ENCODE measurements at places on chromosomes 2 and 18.

DNA sequence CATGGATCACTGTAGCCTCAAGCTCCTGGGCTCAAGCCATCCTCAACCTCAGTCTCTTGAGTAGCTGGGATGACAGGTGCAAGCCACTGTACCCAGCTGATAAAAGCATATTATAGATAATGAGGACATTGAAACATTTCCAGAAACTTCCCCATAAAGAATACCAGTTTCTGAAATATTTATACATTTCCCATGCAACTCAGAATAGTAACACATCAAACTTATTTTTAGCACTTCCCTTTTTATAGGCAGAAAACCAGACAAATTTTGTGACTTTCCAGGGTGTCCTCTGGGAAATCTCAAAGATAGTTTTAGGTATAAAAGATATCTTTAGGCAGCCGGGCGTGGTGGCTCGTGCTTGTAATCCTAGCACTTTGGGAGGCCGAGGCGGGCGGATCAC is 25.1 kb upstream of the DPYSL5 start:
- DNase-seq: no peak

- DNase-seq: no peak
These were observed 33.8 kb downstream of the KCNS3 start for GRCh38 chr2:17912266-17912691.

- no peak for DNase-seq
These were observed 44.9 kb downstream of the HPCAL1 start for GRCh38 chr2:10347562-10347948.

DNA sequence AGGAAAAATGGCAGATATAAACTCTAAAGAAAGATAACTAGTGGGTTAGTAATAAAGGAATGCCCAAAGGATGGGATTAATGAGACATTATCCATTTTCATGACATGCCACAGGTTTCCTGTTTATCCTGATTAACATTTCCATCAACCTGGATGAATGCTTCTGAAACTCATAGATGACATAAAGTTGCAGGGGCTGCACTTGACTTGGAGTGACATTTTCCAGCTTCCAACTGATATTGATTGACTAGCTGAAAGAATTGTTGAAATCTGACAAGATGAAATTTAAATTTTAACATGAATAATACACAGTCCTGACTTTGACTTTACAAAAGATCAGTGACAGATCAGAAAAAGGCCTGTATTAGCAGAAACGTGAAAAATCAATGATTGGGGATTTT is 214.2 kb downstream of the DCC start:
- no peak for DNase-seq

- no peak for DNase-seq
These were observed 232.1 kb upstream of the TRIB2 start for GRCh38 chr2:12484536-12485115.

DNA sequence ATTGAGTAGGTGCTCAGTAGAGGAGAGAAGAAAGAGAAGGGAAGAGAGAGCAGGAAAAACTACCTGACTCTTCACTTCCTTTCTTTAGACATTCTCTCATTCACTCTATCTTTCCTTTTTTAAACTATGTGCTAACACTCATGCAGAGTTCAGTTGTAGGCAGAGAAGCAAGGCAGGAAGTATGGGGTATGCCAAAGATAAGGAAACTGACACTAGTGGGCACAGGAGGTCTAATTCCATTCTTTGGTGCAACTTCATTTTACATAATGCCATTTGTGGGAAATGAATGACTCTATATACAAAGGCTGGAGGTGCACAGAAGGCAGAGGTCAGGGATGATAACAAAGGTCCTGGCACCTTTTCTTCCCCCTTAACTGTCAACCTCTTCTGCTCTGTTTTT is 35.1 kb upstream of the ACVR1 start:
- DNase-seq: no peak

GRCh38 chr2:151886241-151886640 is 58.0 kb upstream of the ARL5A start:
- no peak for DNase-seq

- no peak for DNase-seq
These were observed 308.7 kb downstream of the LPIN1 start for GRCh38 chr2:12054956-12055618.

DNA sequence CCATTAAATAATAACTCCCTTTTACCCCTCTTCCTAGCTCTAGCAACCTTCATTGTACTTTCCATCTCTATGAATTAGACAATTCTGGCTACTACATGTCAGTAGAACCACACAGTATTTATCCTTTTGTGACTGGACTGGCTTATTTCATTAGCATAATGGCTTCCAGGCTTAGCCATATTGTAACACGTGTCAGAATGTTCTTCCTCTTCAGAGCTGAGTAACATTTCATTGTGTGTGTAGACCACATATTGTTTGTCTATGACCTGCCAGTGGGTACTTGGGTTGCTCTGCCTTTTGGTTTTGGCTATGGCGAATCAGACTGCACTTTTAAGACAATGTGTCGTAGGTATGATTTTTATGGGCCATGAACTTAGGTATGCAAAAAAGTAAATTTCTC is 20.9 kb downstream of the TSN start:
- DNase-seq: no peak

DNA sequence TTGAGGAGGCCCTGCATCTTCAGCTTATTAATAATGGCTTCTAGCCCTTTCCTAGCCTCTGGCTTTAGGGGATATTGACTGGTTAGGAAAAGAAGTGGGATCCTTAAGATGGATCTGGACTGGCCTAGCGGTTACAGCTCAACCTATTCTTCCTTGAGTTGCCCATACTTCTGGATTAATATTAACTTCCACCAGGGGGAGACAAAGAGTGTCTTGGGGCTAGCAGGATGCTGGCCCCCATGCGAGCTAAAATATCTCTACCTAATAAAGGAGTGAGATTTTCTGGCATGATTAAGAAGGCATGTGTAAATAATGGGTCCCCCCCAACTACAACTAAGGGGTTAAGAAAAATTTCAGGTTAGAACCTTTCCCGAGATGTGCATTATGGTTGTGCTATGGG is 23.2 kb upstream of the PLA2R1 start:
- no peak for DNase-seq

DNA sequence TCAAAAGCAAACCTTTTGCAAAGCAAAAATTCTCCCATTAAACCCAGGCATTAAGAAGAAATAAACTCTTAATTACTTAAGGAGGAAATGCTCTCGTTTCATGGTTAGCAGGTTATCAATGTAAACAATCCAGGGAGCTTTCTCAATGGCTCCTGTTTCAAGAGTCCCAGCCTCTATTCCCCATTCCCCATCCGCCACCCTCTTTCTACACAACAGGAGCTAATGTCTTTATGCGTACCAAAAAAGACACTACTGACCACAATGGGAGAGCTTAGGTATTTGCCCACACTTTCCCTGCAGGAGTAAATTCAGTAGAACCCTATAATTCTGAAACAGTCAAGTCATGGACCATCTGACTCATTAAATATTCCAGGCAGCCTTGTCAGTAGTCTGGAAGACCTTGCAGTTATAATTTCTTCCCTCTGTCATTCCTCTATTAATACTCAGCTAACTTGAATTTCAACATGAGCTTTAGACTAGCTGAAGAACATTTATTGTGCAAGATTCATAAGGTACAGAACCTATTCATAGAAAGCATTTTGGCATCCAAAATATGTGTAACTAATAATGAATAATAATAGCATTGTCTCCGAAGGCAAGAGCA is 48.6 kb downstream of the SLC8A1 start:
- peak; percentile 54 for DNase-seq

GRCh38 chr18:6219116-6219717 is 195.5 kb downstream of the L3MBTL4 start:
- DNase-seq: peak; percentile 14

DNA sequence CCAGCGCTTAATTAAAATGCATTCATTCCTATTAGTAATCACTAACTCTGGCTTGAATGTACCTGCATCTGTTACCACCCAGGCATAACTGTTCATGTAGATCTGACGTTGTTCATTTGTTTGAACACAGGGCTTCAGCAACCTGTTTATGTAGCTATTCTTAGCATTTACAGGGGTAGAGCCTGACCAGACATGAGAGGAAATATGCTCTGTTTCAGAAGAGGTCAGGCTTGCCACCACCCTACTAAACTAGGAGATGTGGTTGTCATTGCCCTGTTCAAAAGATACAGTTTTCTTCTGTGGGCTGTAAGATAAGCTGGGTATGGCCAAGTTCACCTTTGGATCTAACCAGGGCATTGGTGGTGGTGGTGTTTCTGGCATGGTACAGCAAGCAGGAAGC is 8.8 kb downstream of the MGAT5 start:
- no peak for DNase-seq

DNA sequence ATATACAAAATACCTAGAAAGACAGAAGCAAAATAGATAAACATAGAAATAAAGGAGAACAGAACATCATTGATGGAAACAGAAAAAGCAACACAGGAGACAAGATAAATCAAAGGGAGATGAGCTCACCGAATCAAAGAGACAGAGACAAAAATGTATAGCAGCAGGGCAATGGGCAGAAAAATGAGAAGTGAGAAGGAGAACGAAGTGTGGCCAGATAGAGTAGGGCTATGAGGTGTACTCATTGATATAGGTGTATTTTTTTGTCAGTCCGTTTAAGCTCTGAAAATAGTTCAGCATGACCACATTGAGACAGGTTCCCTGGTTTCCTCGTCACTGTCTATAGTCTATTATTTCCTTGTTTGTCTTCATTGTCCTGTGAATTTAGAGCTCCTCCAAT is 55.1 kb downstream of the SP100 start:
- DNase-seq: no peak

GRCh38 chr2:70043252-70043875 is 43.9 kb upstream of the PCBP1 start:
- DNase-seq: no peak

DNA sequence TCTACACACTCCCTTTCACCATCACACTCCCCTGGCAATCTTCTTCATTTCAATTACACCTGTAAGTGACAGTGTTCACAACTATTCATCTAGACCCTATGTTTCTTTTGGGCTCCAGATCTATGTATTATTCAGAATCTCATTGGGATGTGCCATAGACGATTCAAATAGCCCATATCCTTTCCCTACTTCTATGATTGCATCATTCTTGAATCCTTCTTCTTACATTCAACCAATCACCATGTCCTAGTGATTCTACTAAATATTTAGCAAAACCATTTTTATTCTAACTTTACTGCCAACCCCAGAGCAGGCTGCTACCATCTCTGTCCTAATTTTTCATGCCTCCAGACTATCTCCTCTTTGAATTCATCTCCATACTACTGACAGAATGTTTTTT is 106.4 kb downstream of the TDRD15 start:
- DNase-seq: no peak

- no peak for DNase-seq
These were observed 41.9 kb downstream of the TACR1 start for GRCh38 chr2:75157435-75157834.

GRCh38 chr18:7202169-7202568 is 28.7 kb upstream of the LRRC30 start:
- no peak for DNase-seq

DNA sequence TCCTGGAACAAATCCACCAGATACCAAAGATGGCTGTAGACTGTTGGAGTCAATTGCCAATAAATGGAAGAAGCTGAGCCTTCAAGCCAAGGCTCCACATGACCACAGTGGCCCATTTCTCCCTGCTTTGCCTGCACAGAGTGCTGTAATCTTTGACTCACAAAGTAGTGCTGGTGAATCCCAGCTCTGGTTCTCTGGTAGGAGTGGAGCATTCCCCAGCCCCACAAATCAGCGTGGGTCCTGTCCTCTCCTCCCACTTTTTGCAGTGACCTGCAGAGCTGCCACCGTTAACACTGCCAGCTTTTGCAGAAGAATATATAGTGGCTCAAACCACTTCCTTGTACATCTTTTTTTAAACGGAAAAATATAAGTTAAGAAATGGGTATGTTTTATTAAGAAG is 93.9 kb downstream of the MGAT5 start:
- no peak for DNase-seq

GRCh38 chr2:156448766-156449165 is 12.6 kb downstream of the GPD2 start:
- no peak for DNase-seq

DNA sequence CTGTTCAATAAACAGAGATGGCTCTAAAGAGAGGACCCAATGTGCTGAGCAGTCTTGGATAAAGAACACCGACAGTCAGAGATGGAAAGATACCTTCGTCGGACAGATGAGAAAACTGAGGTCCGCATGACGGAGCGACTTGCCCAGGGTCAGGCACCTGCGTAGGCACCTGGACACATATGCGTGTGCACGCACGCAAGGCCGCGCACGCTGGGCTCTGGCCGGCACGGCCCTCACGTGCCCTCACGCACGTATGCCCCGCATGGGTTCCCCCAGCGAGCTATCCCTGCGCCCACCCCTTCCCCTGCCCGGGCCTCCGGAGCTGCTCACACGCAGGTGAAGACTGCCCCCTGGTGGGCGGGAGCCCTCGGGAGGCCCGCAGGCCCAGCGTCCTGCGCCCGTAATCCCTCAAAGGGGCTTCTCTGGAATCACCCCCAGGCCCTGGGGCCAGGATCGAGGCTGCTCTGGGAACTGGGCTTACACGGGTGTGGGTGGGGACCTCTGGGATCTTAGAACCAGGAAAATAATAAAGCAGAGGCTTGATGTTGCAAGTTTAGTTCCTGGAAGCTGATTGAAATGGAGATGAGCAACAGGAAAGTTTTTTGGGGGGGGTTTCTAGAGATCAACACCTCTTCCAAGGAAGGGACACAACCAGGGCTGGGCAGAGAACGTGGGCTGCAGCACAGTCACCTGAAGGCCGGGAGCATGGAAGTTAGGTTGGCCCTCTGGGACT is 246.3 kb downstream of the TNS1 start:
- no peak for DNase-seq

DNA sequence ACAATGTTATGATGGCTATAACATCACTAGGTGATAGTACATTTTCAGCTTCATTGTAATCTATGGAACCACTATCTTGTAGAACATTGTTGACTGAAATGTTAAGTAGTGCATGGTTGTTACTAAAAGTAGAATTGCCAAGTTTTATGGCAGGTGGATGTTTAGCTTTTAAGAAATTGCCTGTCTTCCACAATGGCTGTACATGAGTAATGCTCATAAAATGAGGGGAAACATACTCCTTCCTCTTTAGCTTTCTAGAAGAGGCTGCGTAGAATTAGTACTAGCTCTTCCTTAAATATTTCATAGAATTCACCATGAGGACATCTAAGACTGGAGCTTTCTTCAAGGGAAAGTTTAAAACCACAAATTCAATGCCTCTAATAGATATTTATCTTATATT is 161.0 kb downstream of the TPGS2 start:
- DNase-seq: no peak

- DNase-seq: no peak
These were observed 115.2 kb downstream of the XRCC5 start for GRCh38 chr2:216224388-216224787.

DNA sequence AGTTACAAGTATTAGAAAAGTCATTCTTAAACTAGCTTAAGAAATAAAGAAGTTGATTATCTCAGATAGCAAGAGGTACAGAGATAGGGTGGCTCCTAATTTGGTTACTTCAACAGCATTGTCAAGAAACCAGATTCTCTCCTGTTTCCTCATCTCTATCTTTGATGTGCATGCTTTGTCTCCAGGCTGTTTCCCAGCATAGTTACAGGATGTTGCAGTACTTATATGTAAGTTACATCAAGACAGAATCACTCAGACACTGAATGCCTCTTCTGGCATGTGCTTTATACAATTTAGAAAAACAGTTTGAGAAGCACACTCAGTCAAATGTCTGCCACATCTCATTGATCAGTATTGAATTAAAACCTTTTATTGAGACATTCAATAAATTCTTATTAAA is 189.5 kb upstream of the UBE2E3 start:
- DNase-seq: peak; percentile 15

- DNase-seq: peak; percentile 23
These were observed 45.7 kb downstream of the QPCT start for GRCh38 chr2:37389989-37390765.

All from AG09319 (cell line).